ENCODE measurements at places on chromosomes 7 and 10.
A peak's percentile ranks its signal among the peaks of the same experiment; 100 is the strongest.

DNA sequence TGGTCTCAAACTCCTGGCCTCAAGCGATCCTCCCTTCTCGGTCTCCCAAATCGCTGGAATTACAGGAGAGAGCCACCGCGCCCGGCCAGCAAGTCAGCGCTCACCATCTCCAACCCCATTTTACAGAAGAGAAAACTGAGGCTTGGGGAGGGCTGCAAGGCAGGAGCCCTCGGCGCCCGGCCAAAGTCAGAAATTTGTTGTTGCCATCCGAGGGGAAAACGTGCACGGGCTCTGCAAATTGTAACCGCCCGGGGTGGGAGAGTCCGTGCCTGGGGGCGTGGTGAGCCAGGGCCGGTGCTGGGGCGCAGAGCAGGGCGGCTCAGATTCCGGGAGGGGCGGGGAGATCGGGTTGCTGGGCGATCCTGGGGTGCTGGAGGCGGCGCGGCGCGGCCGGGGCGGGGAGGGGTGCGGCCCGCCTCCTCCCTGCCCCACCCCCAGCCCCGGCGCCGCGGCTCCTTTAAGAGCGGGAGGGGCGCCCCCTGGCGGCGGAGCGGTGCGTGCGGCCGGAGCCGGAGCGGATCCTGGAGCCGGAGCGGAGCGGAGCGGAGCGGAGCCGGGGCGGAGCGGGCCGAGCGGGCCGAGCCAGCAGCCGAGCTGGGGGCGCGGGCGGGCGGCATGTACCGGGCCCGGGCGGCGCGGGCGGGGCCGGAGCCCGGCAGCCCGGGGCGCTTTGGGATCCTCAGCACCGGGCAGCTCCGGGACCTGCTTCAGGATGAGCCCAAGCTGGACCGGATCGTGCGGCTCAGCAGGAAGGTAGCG lies at the start of gene VPS37D:
Gene VPS37D, plus strand, starts transcription at position 488 of the 759 bp plus-strand sequence. Its CDS starts 128 bp downstream, at position 616.
- DNase-seq: peak; percentile 98

- DNase-seq: no peak
Measured at GRCh38 chr10:26593896-26594295, 103.6 kb upstream of the PDSS1 start.

- peak; percentile 51 for DNase-seq
Measured at GRCh38 chr7:128215739-128216138, 25.3 kb upstream of the LEP start.

GRCh38 chr7:129522088-129522970 lies 20.0 kb downstream of the SMKR1 start:
- DNase-seq: peak; percentile 14

DNA sequence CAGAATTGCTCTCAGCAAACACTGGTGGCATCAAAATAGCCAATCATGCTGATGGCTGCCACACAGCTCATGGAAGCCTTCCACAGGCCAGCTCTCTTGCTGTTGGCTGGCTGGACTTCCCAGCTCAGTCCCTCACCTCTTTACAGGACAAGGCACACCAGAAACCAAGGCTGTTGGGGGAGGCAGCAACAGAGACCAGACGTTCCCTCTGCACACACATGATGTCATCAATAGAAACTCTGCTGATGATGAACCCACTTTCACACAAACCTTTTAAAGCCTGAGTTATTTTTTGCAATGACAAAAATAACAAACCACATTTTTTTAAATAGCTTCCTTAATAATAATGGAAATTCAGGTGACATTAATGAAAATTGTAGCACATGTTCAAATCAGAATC lies 300.9 kb upstream of the C7orf33 start:
- no peak for DNase-seq

GRCh38 chr10:80292607-80293239 lies 3.3 kb upstream of the MAT1A start:
- no peak for DNase-seq

DNA sequence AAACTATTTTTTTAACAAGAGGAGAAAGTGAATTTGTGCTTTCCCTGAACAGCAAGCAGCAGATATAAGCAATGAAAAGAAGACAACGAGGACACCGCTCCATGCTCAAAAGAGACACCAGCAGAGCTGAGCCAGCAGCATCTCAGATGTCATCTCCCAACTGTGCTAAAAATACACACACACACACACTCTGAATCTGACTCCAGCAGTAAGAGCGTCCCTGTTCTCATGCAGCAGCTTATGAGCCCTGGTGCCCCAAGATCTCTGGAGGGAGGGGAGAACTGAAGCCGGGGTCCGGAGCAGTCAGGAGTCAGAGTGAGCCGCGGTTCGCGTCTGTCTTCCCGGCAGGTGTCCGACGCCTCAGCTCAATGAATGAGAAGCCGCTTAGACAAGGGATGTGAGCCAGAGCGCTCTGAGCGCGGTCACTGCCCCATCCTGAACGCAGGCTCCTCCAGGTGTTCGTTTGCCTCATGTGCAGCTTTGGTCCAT lies 49.2 kb downstream of the SVIL start:
- DNase-seq: no peak

GRCh38 chr7:147509541-147510200 lies 1080.9 kb upstream of the C7orf33 start:
- DNase-seq: peak; percentile 68

GRCh38 chr10:17474595-17475323 lies 20.4 kb upstream of the ST8SIA6 start:
- DNase-seq: peak; percentile 27

DNA sequence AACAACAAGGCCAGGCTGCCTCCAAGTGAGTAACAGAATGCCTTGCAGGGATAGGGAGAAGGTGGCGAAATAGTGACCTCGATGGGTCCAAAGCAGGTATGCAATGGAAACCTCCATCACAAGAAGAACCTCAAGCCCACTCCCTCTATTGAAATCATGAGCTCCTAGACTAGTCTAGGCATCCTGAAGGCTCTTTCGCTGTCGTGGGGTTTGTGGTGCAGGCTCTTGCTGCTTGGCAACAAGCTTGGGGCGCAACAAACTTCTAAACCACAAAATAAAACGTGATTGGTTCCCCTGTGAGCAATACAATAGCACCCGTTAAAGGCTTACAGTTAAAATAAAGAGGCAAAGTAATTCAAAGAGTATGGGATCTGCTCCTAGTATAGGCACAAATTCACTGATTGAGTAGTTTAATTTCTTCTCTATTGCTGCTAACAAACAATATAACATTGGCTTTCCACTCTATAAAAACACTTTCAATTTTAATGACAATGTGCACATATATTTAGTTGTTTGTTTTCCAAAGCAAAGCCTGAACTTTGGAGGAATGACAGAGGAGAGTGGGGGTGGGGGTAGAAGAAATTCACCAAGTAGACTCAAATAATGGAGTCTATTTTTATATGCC lies 64.1 kb downstream of the C10orf67 start:
- DNase-seq: no peak

GRCh38 chr7:151034312-151035025 lies 6.2 kb downstream of the ABCB8 start:
- no peak for DNase-seq

DNA sequence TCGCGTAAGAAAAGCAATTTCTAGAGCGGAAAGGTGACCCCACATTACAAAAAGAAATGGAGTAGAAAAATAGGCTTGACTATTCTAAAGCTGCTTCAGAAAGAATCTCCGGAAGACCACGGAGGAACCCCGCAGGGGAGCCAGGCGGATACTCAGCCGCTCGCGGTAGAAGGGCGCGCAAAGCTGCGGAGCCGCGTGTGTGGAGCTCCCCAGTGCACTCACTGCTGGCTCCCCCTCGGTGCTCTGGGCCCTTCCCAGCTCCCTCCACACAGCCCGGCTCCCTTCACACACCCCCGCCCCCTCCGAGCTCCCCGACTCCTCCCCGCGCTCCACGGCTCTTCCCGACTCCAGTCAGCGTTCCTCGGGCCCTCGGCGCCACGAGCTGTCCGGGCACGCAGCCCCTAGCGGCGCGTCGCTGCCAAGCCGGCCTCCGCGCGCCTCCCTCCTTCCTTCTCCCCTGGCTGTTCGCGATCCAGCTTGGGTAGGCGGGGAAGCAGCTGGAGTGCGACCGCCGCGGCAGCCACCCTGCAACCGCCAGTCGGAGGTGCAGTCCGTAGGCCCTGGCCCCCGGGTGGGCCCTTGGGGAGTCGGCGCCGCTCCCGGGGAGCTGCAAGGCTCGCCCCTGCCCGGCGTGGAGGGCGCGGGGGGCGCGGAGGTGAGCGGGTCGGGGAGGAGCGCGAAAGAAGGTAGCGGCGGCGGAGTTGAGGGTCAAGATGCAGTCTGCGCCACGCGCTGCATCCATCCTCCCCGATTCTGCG lies at the start of gene STEAP2:
Gene STEAP2, plus strand, starts transcription at position 350 of the 758 bp plus-strand sequence. CDS start 13,343 bp downstream, outside the sequence.
- DNase-seq: peak; percentile 98

DNA sequence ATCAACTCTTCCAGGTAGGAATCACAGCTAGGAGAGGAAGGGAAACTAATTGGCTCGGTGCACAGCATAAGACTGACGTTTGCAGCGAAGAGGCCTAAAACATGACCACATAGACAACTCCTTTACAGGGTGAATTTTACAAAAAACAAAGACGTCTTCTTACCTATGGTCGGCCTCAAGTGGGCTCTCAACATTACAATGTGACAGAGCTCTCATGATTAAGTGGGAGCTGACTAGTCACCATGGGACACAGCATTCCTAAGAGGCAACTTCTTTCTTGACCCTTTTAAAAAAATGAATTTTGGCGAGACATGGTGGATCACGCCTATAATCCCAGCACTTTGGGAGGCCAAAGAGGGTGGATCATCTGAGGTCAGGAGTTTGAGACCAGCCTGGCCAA lies 4.6 kb downstream of the PDIA4 start:
- no peak for DNase-seq

GRCh38 chr7:68247571-68247970 lies 1250.9 kb downstream of the TYW1 start:
- DNase-seq: no peak

GRCh38 chr10:3239920-3240894 lies 67.6 kb upstream of the PITRM1 start:
- DNase-seq: no peak

DNA sequence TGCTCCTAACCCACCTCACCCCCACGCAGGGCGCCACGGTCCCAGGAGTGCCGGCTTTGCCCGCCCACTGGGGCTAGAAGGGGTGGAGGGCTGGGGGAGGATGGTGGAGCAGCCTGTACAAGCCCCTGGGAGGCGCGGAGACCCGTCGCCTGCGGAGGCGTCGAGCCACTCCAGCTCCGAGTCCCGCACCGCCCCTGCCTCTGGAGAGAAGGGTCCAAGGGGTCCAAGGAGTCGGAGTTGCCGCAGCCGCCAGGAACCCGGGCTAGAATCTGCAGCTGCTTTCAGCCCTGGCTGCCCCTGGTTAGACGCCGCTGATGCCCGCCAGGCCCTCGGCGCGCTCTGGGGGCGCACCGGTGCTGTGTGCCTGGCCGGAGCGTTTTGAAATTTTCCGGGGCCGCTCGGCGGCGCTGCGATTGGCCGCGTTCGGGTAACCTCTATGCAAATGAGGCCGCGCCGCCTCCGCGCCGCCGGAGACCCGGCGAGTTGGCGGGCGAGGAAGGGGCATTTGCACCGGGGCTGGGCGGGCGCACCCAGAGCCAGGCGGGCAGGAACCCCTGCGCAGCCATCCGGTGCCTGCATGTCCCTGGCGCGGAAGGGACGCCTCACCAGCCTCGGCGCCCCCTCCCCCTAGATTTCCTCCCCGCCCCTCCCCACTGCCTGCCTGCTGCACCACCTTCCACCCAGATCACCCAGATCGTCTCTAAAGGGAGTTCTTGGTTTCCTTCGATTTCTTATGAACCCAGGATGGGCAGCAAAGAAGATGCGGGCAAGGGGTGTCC lies at the start of gene HMX2:
Gene HMX2, plus strand, starts transcription at position 502 of the 779 bp plus-strand sequence. Its CDS starts 243 bp downstream, at position 745.
- DNase-seq: no peak

DNA sequence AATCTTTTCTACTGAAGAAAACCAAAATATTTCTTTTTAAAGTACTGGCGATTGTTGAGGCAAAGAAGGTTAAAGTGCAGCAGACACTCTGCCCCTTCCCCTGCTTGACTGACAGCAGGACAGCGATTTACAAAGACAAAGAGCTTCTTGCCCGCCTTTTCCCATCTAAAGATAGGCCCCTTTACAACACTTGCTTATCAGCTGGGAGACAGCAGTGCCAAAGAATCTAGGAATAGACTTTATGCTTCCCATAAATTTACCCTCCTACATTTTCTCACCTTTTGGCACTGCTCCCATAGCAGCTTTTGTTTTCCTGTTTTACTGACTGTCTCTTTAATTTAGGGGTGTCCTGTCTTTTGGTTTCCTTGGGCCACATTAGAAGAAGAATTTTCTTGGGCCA lies 824.1 kb downstream of the CCSER2 start:
- DNase-seq: no peak

DNA sequence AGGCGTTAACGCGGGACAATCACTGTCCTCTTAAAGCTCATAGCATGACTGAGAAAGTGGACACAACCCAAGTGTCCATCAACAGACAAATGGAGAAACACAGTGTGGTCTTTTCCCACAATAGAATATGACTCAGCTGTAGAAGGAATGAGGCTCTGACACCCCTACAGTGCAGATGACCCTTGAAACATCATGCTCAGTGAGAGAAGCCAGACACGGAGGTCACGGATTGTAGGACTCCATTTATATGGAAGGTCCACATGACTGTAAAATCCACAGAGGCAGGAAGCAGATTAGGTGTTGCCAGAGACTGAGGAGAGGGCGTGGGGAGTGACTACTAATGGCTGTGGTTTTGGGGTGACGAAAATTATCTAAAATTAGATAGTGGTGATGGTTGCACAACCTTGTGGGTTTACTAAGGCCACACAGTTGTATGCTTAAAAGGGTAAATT lies 6.1 kb upstream of the NCAPG2 start:
- DNase-seq: no peak

DNA sequence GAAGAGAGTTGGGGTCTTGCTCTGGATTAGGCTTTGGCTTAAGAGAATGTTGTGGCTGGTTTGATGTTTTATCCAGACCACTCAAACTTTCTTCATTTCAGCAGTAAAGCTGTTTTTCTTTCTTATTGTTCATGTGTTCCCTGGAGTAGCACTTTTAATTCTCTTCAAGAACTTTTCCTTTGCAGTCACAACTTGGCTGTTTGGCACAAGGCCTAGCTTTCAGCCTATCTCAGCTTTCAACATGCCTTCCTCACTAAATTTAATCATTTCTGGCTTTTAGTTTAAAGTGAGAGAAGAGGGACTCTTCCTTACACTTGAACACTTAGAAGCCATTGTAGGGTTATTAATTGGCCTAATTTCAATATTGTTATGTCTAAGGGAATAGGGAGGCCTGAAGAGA lies 18.1 kb downstream of the CCDC126 start:
- peak; percentile 62 for DNase-seq

- no peak for DNase-seq
Measured at GRCh38 chr7:26084418-26084817, 67.6 kb upstream of the NFE2L3 start.

DNA sequence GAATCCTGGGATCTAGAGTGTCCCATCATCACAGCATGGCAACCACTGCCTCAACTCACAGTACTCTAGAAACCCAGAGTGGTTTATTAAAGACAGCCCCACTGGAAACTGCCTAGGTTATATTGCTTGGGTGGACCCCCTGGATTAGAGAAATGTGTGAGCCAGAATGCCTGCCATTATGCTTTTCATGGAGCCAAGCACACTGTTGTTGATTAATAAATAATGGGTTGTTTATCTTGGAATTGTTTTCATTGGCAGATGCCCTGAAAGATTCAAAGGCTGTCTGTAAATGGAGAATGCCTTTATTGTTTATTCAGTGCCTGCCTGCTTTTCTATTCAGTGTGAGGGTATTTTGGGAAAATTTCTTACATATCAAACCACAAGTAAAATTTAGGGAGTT lies 52.1 kb downstream of the GNAI1 start:
- no peak for DNase-seq

- DNase-seq: peak; percentile 73
Measured at GRCh38 chr10:14621037-14621436, 153.7 kb downstream of the FAM107B start.
